Cerebellar cortex (tissue), 1 donor: ENCODE measurements at places on chromosomes 5 and 9.
A peak's percentile ranks its signal among the peaks of the same experiment; 100 is the strongest.

GRCh38 chr9:124280176-124280691 lies 22.5 kb downstream of the NEK6 start:
- no peak for DNase-seq

DNA sequence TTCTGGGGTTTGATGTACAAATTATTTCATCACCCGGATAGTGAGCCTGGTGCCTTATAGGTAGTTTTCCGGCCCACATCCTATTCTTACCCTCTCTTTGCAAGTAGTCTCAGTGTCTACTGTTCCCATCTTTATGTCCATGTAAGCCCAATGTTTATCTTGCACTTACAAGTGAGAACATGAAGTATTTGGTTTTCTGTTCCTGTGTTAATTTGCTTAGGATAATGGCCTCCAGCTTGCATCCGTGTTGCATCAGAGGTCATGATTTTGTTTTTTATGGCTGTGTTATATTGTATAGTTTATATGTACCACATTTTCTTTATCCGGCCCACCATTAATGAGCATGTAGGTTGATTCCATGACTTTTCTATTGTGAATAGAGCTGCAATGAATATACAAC lies 136.5 kb downstream of the PRR16 start:
- DNase-seq: no peak

DNA sequence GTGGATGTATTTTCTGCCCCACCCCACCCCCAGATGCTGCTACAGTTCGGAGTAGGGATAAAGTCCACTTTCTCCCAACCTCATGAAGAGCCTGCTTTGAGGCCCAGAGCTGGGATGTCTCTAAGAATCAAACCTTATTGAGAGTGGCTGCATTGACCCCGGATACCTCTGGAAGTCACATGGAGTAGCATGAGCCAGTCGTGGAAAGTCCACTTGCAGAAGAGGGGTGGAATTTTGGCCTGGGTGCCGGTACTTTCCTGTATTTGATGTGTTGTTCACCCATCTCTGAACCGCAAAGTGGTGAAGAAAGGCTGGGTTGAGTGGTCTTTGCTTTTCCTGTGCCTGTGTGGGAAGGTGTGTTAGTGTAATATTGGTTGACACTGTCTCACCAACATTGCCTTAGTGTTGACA lies 3.7 kb downstream of the OTULIN start:
- no peak for DNase-seq

GRCh38 chr9:120464176-120464886 lies 115.6 kb downstream of the CDK5RAP2 start:
- no peak for DNase-seq

- DNase-seq: no peak
Measured at GRCh38 chr5:160655717-160656116, 196.3 kb downstream of the ATP10B start.

DNA sequence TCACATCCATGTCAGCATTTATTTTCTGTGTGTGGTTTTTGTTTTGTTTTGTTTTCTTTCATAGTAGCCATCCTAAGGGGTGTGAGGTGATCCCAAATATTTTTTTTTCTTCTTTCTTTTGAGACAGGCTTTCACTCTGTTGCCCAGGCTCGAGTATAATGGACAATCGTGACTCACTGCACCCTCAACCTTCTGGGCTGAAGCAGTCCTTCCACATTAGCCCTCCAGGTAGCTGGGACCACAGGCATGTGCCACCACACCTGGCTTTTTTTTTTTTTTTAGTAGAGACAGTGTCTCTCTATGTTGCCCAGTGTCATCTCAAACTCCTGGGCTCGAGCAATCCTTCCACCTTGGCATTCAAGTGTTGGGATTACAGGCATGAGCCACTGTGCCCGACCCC lies 59.1 kb downstream of the CDC42SE2 start:
- no peak for DNase-seq

- no peak for DNase-seq
Measured at GRCh38 chr5:11054014-11054413, 293.0 kb upstream of the DAP start.

- DNase-seq: peak; percentile 72
Measured at GRCh38 chr9:114156657-114157421, 1.5 kb downstream of the COL27A1 start.

DNA sequence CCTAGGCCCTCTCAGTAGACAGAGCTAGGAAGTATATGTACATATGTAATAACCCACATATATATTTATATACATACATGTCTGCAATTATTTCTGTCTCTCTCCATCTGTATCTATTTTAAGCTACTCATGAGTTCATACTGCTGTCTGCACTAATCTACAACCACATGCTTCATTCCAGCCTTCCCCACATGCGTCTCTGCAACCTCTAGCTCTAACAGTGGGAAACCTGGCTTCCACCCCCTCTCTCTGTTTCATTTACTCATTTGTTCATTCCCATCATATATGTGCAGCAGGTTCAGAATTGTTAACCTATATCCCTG lies 23.3 kb downstream of the DCANP1 start:
- no peak for DNase-seq

GRCh38 chr9:16092142-16093091 lies 539.6 kb downstream of the CCDC171 start:
- no peak for DNase-seq

DNA sequence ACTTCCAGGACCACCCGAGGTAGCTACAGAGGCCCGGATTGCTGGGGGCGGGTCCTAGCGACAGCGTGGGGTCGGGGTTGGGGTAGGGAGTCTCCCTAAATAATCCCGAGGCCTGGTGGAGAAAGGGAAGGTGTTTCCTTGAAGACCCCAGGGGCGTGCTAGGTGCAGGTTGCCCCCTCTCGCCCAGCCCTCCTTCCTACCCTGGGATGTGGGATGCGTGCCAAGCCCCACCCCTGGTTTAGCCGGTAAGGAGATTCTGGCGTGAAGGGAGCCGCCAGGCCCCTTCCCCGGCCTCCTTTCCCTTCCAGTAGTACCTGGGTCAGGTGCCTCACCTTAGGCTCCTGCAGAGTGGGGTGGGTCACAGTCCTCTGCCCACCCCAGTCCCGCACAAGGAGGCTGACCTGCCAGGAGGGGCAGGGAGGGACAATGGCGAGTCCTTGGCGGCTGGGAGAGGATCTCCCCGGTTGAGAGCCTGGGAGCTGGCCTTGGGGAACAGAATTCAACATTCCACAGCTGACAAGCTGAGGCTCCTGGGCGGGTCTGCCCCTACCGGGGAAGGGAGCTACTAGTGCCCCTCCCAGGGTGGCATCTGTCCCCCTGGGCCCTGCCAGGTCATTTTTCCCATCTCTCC lies 674 bp downstream of the TSPAN17 start:
- no peak for DNase-seq

- DNase-seq: no peak
Measured at GRCh38 chr5:15993919-15994318, 185.7 kb downstream of the MARCHF11 start.

- peak; percentile 5 for DNase-seq
Measured at GRCh38 chr9:87713278-87713987, 12.5 kb upstream of the CTSL start.

- peak; percentile 81 for DNase-seq
Measured at GRCh38 chr9:114108016-114108833, 9.1 kb upstream of the KIF12 start.

GRCh38 chr9:12785260-12785770 lies 10.5 kb downstream of the LURAP1L start:
- DNase-seq: peak; percentile 53

GRCh38 chr9:84145780-84146179 lies 165.2 kb downstream of the RMI1 start:
- no peak for DNase-seq

- peak; percentile 64 for DNase-seq
Measured at GRCh38 chr5:132500931-132501628, 10.5 kb upstream of the IRF1 start.

DNA sequence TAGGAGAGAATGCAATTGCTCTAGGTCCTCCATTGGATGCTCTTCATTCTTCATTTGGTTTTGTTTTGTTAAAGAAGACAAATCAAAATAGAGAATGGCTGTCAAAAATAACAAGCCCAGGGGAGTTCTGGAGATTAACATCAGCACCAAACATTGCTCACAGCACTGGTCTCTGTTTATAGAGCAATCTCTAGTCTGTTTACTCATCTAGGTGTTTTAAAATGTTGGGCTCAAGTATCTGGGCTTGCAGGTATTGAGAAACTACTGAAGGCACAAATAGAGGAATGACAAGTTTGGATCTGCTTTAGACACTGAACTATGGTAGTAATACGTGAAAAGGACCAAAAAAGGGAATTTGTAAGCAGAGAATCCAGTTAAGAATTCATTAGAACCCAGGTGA lies 77.0 kb upstream of the TMC1 start:
- no peak for DNase-seq

DNA sequence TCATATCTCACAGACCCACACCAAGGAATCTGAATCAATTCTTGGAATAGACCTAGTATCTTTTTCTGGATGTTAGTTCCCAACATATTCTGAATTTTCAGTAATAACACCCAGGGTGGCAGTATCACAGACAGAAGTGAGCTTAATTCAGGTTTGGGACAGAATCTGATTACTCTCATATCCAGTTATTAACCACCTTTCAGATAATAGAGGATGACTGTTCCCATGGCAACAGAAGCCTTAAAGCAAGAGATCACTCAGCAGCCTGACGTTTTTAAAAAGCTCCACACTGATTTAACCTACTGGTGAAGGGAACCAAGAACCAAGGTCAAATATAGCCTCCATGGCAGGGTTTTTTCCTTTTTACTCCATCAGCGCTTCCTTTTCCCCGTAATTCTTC lies 68.4 kb downstream of the ACTBL2 start:
- no peak for DNase-seq

DNA sequence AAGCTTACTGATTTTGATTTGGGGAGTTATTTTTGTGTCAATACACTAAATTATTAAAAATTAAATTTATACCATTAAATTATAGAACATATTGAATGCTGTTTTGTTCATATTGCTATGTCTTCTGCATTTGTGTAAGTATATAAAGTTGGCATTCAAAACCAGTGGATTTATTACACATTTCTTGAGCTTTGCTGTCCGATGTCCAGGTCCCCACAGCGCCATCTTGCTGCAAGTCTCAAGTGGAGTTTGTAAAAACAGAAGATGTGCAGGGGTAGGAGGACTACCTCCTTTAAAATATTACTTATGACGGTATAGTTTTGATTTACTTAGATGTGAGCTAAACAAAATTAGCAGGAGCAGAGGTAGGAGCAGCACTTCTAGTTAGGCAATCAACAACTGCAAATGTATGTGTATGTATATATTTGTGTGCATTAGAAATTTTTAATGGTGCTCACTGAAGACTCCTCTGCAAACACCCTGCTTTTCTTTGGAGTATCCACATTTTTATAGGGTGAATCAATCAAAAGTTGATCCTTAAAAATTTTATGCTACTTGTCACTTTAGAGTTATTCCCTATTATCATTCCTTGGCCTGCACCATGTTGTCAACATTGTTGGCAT lies 37.4 kb downstream of the CPEB4 start:
- DNase-seq: peak; percentile 57

DNA sequence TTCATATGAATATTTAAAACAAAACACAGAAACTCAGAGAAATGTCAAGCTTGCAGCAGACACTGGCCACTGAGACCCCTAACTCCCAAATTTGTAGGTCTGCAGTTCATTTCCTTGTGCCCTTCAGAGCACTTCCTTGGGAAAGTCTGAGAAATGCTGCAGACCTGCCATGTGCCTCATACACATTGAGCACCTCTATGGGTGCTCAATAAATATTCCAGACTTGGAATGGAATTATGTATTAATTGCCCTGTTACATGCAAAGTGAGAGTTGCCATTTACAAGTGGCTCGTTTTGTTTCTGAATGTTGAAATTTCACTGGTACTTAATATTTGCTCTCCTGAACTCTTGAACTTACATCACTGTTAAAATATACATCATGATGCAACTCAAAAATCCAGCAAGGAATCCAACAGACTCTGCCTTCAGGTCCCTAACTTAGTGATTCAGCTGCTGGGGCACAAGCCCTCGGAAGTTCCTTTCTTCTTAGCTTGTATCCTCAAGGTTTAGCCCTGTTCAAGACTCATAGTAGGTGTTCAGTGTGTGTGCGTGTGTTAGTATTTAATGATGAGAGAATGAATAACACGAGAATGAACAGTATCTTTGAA lies 90.6 kb downstream of the PTCD2 start:
- DNase-seq: no peak

DNA sequence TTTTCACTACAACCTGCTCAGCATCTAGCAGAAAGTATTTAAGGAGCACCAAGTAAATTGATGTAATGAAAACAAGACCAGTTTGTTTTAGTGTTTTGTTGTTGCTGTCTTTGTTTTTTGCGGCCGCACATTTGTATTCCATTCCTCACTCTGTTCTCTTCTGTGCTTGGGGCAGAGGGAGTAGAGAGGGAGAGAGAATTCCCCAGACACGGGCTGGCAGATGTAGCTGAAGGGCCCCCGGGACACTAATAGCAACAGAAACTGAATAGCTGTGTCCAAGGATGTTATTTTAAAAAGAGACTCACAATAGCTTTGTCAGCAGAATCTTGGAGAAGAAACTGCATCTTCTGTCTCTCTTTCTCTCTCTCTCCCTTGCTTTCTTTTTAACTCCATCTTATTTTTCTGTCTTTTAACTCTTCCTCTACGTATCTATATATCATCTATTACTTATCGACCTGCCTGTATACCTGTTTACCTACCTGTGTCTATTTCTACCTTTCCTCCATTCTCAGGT lies 145.3 kb downstream of the PAPPA start:
- no peak for DNase-seq
